ENCODE measurements at places on chromosomes 1 and 21. TPM values are rescaled to one million over a fixed set of nuclear protein-coding genes. Genes with fewer than 3 reads are reported as not detected.

DNA sequence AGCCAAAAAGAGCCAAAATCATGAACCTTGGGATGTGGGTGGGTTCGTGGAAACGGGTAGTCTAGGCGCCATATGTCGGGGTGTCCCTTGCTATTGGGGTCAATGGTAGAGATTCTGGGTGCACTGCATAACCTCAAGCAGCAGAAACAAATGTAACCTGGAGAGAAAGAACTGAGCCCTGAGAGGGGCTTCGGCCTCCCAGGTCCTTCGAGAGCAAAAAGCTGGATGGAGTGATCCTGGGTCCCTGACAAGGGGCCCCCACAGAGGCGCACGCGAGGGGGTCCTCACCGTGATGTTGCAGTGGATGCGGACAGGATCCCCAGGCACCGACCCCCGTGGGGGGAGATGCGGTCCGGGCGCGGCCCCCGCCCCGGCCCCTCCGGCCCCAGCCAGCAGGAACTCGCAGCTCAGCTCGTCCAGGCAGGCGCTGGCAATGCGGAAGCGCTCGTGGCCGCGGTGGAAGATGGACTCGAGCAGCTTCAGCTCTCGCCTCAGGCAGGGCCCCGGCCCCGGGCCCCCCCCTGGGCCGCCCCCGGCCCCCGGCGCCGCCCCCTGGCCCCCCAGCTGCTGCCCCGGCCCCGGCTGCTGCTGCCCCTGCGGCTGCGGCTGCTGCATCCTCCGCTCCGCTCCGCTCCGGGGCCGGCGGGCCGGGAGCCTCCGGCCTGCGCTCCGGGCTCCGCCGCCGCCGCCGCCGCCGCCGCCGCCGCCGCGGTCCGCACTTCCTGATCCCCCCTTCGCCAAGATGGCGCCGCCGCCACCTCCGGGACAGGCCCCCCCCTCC is at the start of gene UBE2Q1:
Gene UBE2Q1, minus strand, starts transcription at position 724 of the 781 bp plus-strand sequence. Its CDS starts 109 bp downstream, at position 615.
- H3K4me1 ChIP-seq = peaks cover 24% of the 10 kb centered on the region
- H3K27me3 ChIP-seq = no peaks in the 10 kb centered on the region
- H3K36me3 ChIP-seq = no peaks in the 10 kb centered on the region
- DNase-seq = peak; percentile 55
- H3K27ac ChIP-seq = peak within 1 kb of the TSS; percentile 89
- peak within 1 kb of the TSS; percentile 93 for H3K4me3 ChIP-seq

- H3K27me3 ChIP-seq = peaks cover 47% of the 10 kb centered on the region
- no peak for DNase-seq
- H3K27ac ChIP-seq = no peak within 1 kb of the TSS
- H3K4me1 ChIP-seq = peaks cover 21% of the 10 kb centered on the region
These were observed at the start of gene KAZN for GRCh38 chr1:14598498-14599182. Gene KAZN (plus strand): TSS chr1:14598685.

GRCh38 chr1:31798433-31799195 is 17.2 kb downstream of the SPOCD1 start:
- no peak overlapping the region for H3K4me3 ChIP-seq
- H3K4me1 ChIP-seq = no peaks in the 10 kb centered on the region
- no peak overlapping the region for H3K27ac ChIP-seq

- H3K27me3 ChIP-seq = no peaks in the 10 kb centered on the region
- H3K36me3 ChIP-seq = no peaks in the 10 kb centered on the region
- peak overlapping the region; percentile 77 for H3K27ac ChIP-seq
- peaks cover 46% of the 10 kb centered on the region for H3K4me1 ChIP-seq
- H3K4me3 ChIP-seq = no peak overlapping the region
These were observed 3.6 kb downstream of the DDAH1 start for GRCh38 chr1:85461216-85461918.

GRCh38 chr1:56578138-56578962 is 1.0 kb downstream of the PLPP3 start:
- peak overlapping the region; percentile 98 for H3K4me3 ChIP-seq
- no peaks in the 10 kb centered on the region for H3K4me1 ChIP-seq
- DNase-seq = peak; percentile 68
- H3K27ac ChIP-seq = peak overlapping the region; percentile 91
- H3K27me3 ChIP-seq = no peaks in the 10 kb centered on the region

DNA sequence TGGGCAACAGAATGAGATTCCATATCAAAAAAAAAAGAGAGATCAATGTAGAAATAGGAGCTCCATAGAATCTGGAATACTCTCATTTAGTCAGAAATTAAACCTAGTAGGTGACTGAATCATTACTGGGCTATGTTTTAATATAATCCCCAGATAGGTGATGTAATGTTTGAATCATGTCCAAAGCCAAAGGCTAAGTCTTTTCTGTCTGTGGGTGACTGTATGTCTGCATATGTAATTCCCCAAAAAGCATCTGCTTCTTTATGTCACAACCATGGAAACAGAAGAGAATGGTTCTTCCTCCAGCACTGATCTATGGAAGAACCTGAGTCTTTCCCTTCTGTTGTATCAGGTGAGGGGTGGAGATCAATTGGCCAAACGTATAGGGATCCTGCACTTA is 5.8 kb downstream of the LAMC2 start:
- DNase-seq = no peak
- H3K27me3 ChIP-seq = no peaks in the 10 kb centered on the region
- peaks cover 12% of the 10 kb centered on the region for H3K4me1 ChIP-seq
- no peak overlapping the region for H3K4me3 ChIP-seq

DNA sequence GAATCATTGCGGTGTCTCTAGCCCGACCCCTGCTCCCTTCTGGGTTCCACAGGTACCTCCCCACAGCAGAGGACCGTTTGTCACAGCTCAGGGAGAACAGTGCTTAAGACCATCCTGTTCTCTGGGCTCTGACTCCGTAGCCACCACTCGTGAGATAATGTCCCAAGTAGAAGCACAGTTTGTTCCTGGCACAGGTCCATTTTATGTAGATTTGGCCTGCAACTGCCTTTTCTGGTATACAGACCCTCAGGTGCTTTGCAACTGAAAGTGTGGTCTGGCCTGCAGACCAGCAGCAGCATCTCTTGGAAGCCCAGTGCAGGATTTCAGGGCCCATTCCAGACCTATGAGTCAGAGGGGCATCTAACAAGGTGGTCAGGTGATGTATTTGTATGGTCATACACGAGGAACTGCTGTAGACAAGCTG is 28.4 kb upstream of the TMEM125 start:
- H3K4me3 ChIP-seq = no peak overlapping the region
- H3K36me3 ChIP-seq = no peaks in the 10 kb centered on the region
- no peak for DNase-seq
- H3K27ac ChIP-seq = no peak overlapping the region
- no peaks in the 10 kb centered on the region for H3K27me3 ChIP-seq
- H3K4me1 ChIP-seq = no peaks in the 10 kb centered on the region

DNA sequence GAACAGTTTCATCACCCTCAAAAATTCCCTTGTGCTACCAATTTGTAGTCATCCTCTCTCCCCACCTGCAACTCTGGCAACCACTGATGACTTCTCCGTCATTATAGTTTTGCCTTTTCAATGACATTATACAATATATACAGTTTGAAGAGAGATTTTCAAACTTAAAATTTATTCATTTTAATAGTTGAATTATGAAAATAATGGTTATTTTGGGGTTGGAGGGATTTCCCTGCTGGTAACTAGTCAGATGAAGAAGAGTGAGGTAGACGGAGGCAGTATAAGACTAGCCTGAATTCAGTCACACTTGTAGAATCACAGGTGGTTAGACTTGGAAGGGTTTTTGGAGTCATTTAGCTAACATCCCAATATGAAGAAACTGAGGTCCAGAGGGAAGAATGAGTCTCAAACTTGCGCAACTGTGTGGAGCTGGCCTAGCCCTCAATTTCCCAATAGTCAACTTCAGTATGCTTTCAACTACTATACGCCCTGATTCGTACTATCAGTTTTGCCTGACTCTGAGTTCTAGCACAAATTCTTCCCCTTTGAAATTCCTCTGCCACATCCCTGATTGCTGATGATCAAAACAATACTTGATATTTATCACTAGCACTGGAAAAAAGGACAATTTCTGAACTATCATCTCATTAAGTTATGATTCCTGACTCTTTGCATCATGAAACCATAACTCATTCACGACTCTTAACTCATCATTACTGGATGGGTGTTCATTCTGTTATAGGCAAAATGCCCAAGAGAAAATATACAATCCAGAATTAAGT is 54.2 kb downstream of the VANGL2 start:
- H3K27ac ChIP-seq = no peak overlapping the region
- no peaks in the 10 kb centered on the region for H3K4me1 ChIP-seq
- no peak overlapping the region for H3K4me3 ChIP-seq
- no peaks in the 10 kb centered on the region for H3K36me3 ChIP-seq
- no peaks in the 10 kb centered on the region for H3K27me3 ChIP-seq
- DNase-seq = no peak

DNA sequence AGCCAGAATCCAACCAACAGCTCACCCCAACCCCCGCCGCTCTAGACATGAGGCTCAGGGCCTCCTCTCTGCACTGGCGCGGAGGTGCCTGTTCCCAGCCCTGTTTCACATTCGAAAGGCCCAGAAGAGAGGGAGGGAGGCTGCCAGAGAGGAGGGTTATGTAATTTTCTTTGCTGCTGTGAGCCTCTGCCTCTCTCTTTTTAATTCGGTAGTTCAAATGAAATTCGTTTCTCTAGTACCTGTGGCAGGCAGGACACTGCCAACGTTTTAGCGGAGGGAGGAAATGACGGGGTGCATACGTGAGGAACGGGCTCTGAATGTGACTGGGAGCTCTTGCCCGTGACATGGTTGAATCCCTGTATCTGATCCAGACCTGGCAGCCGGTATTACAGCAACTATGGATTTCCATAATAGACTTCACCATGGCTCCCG is 9.4 kb downstream of the PRDM16 start:
- H3K36me3 ChIP-seq = no peaks in the 10 kb centered on the region
- H3K4me3 ChIP-seq = no peak overlapping the region
- H3K4me1 ChIP-seq = no peaks in the 10 kb centered on the region
- no peak for DNase-seq
- no peak overlapping the region for H3K27ac ChIP-seq

- H3K36me3 ChIP-seq = no peaks in the 10 kb centered on the region
- H3K4me3 ChIP-seq = no peak overlapping the region
- H3K4me1 ChIP-seq = peaks cover 100% of the 10 kb centered on the region
- H3K27me3 ChIP-seq = no peaks in the 10 kb centered on the region
- H3K27ac ChIP-seq = peak overlapping the region; percentile 91
- no peak for DNase-seq
These were observed 17.4 kb downstream of the IL6R start for GRCh38 chr1:154422521-154422920.

Gene ATF3
- total RNA-seq = 28.4 TPM

Gene LIN28A
- total RNA-seq = not detected

Gene TSPEAR
- not detected for total RNA-seq

Data from transverse colon (tissue), 4 donors.